Left colon (tissue), 2 donors: ENCODE measurements at places on chromosomes 12 and 14.

- no peak for DNase-seq
Observed at GRCh38 chr12:20585913-20586312, 109.2 kb upstream of the SLCO1C1 start.

GRCh38 chr12:94560431-94561221, 89.7 kb downstream of the TMCC3 start:
- DNase-seq: peak; percentile 73

DNA sequence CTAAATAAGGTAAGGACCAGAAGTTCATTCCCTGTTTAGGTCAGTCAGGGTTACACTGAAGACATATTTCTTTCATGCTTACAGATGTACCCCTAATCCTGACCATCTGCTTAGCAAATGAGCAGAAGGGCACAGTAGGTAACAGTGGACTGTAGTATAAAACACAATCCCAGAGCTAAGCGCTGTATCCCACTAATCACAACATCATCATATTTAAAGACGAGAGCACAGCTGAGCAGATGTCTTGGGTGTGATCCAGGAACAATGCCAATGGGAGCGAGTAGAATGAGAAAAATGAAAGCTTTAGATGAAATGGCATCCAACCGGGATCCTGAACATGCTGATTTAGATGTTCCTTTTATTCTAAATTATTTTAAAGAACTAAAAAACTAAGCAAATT, 213.4 kb downstream of the CCER1 start:
- DNase-seq: no peak

GRCh38 chr12:76073561-76073960, 10.9 kb downstream of the NAP1L1 start:
- DNase-seq: no peak

GRCh38 chr12:66047411-66048021, 83.0 kb downstream of the LLPH start:
- DNase-seq: no peak

DNA sequence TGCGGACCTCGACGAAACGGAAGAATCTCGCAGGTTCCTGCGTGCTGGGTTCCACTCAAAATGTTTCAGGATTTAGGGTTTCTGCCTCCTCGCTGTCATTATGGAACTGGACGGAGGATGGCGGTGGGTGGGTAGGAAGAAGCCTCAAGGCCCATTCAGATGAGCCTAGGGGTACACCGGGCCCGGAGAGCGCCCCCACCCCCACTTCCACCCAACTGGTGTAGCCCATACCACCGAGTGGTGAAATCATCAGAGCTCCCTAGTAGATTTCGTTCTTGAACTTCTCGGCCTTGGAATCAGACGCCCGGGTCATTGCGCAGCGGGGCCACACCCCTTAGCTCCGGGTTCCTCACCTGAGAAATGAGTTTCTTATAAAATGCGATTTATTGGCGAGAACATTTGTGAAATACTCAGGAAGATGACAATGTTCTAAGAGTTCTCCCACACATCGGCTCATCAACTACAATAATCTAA, 13.3 kb upstream of the TBX3 start:
- DNase-seq: no peak

- DNase-seq: peak; percentile 5
Observed at GRCh38 chr12:130983328-130984017, 29.8 kb downstream of the ADGRD1 start.

DNA sequence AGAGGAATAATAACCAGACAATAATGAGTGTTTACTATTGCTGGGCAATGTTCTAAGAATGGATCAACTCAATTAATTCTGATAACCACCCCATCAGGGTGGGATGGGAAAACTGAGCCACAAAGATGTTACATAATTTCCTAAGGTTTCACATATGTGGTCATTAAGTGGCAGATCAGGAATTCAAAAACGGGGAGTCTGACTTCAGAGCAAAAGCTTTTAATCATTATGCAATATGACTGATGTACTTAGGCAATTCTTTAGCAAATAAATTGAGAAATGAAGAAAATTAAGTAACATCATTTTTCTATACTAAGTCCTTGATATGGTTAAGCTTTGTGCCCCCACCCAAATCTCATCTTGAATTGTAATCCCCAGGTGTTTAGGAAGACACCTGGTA, 53.4 kb downstream of the PLCZ1 start:
- DNase-seq: no peak

DNA sequence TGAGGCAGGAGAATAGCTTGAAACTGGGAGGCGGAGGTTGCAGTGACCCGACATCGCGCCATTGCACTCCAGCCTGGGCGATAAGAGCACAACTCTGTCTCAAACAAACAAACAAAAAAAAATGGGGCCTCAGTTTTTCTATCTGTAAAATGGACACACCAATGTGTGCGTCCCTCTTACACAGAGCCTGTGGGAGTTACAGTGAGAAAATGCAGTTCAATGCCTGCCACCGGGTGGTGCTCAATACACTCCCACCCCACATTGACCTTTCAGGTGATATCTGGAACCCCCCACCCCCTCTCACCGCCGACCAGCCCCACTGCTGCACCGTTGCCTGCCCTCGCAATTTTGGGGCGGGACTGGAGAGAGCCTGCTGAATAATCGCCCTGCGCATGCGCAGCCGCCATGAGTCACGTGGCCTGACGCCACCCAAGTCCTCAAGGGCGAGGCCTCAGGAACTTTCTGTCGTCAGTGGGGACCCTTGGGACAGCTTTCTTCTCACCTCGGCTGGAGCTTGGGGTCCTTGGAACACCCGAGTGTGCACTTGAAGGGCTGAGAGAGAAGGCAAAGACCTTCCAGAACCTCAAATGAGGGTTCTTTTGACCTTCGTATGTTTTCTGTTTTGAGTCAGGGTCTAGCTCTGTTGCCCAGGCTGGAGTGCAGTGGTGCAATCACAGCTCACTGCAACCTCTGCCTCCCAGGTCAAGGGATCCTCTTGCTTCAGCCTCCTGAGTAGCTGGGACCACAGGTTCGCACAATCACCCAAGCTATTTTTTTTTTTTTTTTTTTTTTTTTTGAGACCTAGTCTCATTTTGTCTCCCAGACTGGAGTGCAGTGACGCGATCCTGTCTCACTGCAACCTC, 14.6 kb upstream of the CABP1 start:
- no peak for DNase-seq

DNA sequence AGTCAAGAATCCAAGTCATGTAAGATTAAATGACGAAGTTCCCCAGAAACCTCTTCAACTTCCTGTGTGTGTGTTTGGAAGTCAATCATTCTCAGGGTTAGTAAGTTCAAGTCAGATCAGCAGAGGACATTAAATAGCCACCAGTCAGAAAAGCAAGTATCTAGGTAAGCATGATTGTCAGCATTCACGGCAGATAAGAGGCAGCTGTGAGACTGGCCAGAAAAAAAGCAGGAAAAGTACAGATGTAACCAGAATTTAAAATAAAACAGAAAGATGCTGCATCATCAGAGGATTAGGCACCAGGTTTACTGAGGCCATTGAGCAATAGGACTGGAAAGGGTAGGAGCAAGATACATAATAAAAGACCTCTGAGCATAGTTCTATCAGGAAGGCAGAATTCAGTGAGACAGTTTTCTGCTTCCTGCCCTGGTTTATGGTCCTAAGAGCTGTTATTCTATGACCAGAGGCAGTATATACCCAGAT, 606.9 kb downstream of the FSCB start:
- DNase-seq: no peak

GRCh38 chr12:28110329-28110728, 79.9 kb upstream of the CCDC91 start:
- no peak for DNase-seq

GRCh38 chr14:36618641-36619040, 36.2 kb upstream of the NKX2-8 start:
- no peak for DNase-seq

GRCh38 chr12:59040656-59041055, 120.4 kb upstream of the LRIG3 start:
- no peak for DNase-seq

DNA sequence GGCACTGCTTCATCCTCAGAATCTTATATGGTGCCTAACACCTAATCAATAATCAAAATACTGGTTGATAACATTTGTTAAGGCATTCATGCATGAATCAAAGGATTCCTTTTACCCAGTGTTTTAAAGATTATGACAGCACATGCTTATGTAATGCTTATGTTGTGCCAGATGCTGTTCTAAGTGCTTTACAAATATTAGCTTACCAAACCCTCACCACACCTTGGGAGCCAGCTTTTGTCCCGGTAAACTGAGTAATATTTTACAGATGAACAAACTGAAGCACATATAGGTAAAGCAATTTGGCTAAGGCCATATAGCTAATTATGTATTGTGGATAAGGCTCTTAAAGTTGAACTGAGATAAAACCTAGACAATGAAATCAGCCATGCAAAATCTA, 209.2 kb downstream of the ALX1 start:
- DNase-seq: no peak

GRCh38 chr14:67533754-67534085, 630 bp downstream of the PLEKHH1 start:
- no peak for DNase-seq

GRCh38 chr12:128531170-128531569, 264.2 kb downstream of the TMEM132C start:
- DNase-seq: no peak

DNA sequence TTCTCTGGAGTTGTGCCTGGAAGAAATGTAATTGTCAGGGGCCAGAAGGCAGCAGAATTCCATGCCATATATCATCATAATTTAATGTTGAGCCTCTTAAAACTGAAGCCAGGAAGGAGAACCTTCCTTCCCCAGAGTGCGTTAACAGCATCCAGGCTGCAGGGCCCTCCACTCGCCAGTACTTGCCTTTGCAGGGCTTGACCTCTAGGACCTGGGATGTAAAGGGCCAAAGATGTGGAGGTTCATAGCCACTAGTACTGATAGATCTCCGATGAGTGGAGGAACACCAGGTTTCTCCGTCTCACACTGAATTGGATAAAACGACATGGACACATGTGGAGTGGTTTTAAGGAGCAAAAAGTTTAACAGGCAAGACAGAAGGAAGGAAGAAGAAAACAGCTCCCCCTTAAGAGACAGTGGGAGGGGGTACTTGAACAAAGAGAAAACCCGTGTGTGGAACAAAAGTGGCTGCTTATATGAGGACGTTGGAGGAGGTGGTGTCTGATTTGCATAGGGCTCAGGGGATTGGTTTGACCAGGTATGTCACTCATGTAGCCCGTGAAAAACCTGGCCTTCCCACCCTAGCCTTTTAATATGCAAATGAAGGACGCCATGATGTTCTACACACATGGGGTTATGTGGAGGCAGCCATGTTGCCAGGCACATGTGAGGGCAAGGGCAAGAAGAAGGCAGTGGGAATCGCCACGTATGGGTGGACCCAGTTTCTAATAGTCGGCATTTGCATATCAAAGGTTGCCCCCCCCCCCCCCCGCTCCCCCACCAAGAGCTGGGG, 38.8 kb upstream of the WSCD2 start:
- no peak for DNase-seq

GRCh38 chr12:16606201-16606849, 363 bp upstream of the LMO3 start:
- peak; percentile 31 for DNase-seq

DNA sequence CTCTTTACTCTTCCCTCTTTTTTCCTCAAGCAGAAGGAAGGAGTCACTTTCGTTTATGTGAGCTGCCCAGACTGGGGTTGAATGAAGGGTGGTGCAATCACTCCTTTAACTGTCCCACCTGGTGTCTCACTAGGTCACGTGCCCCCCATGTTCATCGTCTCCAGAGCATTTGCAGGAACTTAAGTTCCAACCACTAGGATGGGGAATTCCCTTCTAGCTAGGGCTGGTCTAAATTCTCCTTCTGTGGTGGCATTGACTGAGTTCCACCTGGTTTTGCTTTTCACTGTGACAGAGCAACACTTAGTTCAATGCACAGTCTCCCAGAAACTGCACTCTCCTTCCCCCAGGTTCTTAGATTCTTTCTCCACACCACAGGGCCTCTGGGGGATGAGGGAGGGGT, 9.5 kb downstream of the FANCM start:
- no peak for DNase-seq

- DNase-seq: no peak
Observed at GRCh38 chr12:99152337-99152736, 495.2 kb upstream of the GARIN6 start.

GRCh38 chr12:130127912-130128789, 34.1 kb upstream of the FZD10 start:
- DNase-seq: no peak

DNA sequence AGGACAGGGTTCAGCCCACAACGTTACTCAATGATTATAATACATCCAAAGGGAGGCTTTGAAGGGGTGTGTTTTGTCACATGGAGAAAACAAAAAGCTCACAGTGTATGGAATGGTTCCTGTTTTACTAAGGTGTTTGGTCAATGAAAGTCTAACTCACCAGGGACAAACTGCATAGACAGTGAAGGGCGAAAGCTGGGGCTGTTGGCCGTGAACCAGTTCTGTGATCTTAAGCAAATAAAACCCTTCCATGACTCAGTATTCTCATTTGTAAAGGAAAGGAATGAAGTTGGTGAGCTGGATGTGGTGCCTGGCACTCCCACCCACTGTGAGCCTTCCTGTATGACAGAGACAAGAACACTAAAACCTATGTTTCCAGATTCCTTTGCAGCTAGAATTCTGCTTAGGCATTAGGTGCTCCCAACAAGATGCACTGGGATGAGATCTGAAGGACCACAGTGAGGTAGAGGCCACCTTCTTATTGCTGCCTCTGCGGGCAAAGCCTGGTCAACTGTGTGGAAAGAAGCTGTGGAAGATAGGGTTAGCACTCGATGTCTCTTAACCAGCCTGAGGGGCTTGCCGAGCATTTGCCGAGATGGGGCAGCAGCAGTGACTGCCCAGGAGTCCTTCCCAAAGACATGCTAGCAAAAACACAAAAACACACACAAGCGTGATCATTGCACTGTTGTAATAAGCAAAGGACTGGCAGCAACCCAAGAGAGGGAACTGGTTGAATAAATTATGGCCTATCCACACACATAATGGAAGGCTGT, 48.5 kb downstream of the VCPKMT start:
- DNase-seq: no peak

GRCh38 chr12:31597066-31597465, 6.1 kb upstream of the DENND5B start:
- no peak for DNase-seq

DNA sequence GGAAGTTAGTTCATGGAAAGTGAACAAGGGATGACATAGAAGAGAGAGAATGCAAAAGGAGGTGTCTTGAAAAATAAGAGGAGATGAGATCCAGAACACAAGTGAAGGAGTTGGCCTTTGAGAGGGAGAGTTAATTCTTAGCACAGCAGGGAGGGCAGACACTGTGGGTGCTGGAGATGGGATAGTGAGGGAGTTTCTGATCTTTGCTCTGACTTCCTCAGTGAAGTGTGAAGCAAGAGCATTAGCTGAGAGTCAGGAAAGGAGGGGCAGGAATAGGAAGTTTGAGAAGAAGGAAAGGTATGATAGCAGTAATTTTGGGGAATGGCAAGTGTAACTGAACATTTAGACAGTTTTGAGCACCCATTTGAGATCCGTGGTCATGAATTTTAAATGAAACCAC, 75.8 kb upstream of the COCH start:
- no peak for DNase-seq

DNA sequence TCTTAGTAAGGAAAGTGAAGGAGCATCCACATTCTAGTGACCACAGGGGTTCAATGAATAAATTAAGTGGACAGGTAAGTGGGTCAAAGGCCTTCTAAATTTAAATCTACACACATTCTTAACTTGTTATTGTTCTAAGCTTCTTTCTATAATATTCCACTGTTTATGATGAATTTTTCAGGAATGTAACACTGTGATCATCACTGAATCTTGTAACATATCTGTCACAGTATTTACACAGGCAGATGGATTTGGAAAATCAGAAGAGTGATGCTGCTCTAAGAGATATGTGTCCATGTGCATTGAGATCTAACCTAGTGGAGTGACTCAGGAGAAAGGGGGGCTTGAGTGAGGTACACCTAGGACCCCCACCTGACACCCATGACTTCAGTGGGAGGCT, 115.4 kb upstream of the OVCH1 start:
- DNase-seq: no peak
